ENCODE measurements at places on chromosomes 7 and 10.

DNA sequence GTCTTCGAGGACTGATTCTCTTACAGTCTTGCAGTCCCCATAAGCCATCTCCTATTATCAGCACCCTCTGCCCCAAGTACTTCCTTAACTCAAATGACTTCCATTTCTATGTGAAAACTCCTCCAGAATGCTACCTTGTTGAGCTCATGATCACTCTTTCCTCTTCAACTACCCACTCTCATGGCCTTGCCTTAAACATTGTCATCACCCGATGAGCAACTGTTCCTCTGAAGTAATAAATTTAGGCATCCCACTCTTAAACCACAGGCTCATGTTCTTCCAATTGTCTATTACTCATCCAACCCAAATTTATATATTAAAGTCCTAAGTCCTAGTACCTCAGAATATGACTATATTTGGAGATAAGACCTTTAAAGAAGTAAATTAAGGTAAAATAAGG, 152.9 kb downstream of the C1GALT1 start:
- DNase-seq = no peak

DNA sequence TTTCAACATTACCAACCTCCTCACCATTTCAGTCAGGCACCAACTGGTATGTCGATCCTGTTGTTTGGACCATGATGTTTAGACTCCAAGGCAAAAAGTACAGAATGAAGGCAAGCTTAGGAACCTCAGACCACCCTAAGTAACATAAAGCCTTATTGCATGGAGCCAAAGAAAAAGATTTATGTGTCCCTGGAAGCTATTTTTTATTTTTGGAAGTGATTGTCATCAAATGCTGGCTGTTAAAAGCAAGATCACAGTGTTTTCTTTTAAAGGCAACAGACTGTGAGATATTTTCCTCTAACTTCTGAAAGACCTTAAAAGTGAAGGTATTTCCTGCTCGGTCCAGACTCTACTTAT, 8.2 kb downstream of the ASB15 start:
- DNase-seq = no peak

GRCh38 chr10:124829447-124830115, 28.0 kb downstream of the ABRAXAS2 start:
- DNase-seq = no peak

DNA sequence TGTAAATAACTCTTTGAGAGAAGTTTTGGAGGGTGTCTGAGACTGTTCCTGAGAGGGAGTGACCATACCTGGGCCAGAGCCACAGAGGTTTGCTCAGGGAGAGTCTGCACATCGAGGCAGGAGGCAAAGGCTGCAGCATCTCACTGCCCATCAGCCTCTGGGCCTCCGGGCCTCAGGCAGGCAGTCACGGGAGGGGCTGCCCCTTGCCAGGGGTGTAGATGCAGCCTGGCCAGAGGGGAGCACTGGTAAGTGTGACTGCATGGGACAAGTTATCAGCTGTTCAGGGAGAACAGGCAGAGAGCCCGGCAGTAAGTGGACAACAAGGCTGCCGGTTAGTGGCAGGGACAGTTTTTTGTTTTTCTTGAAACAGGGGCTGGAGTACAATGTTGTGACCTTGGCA, 55.9 kb downstream of the ZNF467 start:
- DNase-seq = no peak

- DNase-seq = no peak
These were observed 382.5 kb upstream of the SORCS1 start for GRCh38 chr10:107546986-107547385.

GRCh38 chr10:132450466-132450824, 53.4 kb downstream of the PWWP2B start:
- no peak for DNase-seq

DNA sequence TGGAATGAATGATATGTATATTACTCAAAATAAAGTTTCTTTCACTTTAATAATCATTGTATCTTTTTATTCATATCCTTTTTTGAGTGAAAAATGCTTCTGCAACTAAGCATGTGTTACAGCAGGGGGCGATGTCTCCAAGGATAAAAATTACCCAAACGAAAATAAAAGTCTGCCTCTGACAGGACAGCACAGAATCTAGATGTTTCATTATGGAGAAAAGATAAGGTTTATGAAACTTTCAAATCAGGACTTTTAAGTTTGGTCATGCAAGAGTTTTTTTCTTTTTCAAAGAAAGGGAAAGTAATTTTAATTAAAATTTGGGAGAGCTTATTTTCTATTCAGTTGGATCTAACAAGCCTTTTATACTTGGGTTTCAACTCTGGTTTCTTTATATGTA, 48.4 kb downstream of the TES start:
- peak; percentile 50 for DNase-seq

- DNase-seq = peak; percentile 20
These were observed 19.0 kb upstream of the C10orf71 start for GRCh38 chr10:49280001-49280408.

DNA sequence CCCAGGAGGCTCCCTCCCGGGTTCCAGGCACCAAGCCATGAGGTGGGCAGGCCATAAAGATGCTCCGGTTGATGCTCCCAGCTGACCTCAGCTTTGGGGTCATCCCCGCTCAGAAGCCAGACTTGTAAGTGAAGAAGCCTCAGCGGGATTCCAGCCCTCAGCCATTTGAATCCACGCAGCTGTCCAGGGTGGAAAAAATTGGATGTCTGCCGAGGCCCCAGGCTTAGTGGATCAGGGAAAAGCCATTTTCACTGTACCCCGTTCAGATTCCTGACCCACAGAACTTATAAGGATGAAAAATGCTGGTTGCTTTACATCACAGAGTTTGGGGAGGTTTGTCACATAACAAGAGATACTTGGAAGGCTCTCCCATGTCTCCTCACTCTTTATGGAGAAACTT, 49.2 kb upstream of the CPN1 start:
- no peak for DNase-seq

- DNase-seq = peak; percentile 78
These were observed 5.4 kb upstream of the YWHAG start for GRCh38 chr7:76364198-76364584.

- no peak for DNase-seq
These were observed 53.2 kb downstream of the BPGM start for GRCh38 chr7:134699899-134700298.

- no peak for DNase-seq
These were observed 16.5 kb downstream of the DIP2C start for GRCh38 chr10:672992-673391.

DNA sequence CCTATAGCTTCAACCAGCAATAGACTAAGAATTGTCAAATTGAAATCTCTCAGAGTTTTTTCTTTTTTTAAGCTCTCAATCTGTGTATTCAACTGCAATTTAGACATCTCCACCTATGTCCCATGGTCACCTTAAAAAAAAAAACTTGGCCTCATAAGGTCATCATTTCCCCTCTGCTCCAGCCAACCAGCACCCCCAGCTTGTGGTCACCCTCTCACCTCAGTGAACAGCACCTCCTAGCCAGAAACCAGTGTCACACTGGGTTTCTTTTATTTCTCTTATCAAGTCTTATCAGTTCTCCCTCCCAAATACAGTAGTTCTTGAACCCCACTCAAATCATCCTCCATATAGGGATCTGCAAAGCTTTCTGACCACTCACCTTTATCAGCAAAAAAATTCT, 4.0 kb downstream of the ITGB1 start:
- no peak for DNase-seq

GRCh38 chr10:1229574-1229973, 173.4 kb downstream of the WDR37 start:
- no peak for DNase-seq

- DNase-seq = peak; percentile 26
These were observed 11.7 kb upstream of the EDRF1 start for GRCh38 chr10:125707541-125708468.

GRCh38 chr7:1010226-1010625, 27.2 kb downstream of the CYP2W1 start:
- no peak for DNase-seq

DNA sequence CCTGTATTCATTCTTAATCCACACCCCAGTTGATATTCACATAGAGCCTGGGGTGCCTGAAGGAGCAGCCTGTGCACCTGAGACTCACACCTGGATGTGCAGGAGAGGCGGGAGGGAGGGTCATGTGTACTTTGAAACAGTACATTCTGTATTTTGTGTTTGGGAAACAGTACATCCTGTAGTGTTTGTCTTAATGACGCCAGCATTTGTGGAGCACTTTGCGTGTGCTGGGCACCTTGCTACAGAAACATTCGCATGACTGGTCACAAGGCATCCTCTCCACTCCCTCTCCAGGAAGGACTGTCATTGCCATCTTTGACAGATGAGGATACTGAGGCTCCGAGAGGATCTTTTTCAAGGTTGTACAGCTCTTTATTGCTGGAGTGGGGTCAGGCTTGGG, 132.1 kb downstream of the TACC2 start:
- no peak for DNase-seq

GRCh38 chr7:27185854-27186667, 1.0 kb upstream of the HOXA11 start:
- DNase-seq = no peak

GRCh38 chr7:90900628-90901356, 304.7 kb downstream of the CDK14 start:
- DNase-seq = no peak

- no peak for DNase-seq
These were observed 297.8 kb downstream of the RPS24 start for GRCh38 chr10:78331391-78331922.

DNA sequence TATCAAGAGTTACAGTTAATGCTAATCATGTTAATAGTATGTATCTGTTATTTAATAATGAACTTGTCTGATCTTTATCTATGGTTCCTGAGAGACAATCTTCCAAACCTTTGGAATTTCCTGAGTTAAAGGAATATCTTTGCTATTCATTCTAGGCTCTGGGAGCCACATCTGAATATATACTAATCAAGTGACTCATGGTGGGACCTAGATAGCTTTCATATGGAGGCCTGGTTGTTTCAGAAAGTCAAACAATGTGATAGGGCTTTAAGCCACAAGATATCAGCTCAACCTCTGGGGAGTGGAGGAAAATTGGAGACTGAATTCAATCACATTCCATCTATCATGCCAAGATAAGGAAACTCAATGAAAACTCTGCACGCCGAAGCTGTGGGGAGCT, 746.4 kb downstream of the TNS3 start:
- no peak for DNase-seq

DNA sequence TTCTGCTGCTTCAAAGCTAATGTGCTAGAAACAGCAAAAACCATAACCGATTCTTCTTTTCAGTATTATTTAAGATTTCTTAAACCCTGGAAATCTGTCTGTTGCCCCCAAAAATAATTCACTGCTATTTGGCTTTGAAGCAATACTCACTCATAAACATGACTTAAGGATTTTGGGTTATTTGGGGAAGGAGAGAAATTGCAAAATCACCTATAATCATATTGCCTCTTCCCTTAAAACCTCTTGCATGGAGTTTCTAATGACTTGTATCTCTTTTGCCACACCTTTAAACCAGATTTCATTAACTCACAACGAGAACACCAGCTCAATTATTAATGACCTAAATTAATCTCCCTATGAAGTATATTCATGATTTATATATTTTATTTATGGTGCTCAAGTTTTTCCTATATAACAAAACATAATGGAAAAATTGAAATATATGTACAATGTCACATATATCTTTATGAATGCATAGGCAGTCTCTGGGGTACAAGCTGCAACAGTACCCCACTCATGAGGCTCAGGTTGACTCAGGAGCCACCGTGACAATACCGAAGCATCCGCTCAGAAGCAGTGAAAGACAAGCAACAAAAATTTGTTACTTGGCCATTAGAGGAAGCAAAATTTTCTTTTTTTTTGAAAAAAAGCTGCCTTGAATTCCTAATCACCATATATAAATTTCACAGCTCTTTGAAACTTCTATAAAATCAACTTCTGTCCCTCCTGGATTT, 3.0 kb downstream of the NAMPT start:
- DNase-seq = no peak

DNA sequence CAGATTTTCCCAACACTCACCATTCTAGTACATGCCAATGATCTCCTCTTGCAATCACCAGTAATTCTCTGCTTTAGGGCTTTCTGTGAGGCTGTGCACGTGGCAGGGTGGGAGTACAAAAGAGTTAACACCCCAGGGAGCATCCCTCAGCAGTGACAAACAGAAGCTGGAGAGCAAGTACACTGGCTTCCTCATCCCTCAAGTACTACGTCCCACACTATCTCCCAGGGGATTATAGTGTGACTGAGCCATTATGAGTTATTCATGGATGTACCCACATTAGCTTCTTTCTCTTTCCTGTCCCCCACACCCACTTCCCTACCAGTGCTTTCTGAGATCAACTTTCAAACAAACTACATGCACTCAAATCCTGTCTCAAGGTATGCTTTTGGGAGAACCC, 1216.5 kb upstream of the AUTS2 start:
- DNase-seq = no peak

- DNase-seq = no peak
These were observed 591.1 kb downstream of the SDK1 start for GRCh38 chr7:3892157-3892556.

DNA sequence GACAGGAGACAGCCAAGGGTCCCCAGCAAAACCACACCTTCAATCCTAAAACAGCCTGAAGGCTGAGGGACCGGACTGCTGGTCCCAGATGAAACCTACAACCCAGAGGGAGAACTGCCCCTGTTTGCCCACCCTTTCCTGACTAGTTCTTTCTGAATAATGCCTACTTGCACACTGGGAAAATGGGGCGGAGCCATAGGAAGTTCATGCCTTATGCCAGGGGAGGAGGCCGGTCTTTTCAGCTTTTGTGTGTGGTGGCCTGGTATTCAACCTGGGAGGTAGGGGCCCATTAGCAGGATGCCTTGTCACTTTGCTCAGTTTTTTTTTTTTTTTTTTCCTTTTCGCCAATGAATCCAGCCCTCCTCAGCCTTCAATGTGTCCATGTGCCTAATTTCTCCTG, 20.7 kb downstream of the TOMM7 start:
- no peak for DNase-seq

GRCh38 chr7:46999866-47000265, 582.0 kb downstream of the TNS3 start:
- DNase-seq = no peak

DNA sequence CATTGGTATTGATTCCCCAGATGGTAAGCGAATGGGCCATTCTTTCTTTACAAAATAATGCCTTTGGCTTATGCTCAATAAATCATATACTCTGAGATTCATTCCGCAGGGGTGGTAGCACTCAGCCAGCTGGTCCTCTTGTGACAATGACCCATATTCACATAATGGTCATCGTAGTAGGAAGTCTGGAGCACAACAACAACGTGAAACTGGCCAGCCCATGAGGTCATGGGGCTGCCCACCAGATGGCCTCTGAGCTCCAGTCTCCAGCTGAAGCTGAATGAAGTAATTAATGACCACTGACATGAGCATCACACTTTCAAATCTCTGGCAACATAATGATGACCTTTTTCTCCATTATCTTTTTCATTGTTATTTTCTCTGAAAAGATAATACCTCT, 42.3 kb upstream of the SORCS1 start:
- DNase-seq = no peak

- DNase-seq = no peak
These were observed 52.1 kb upstream of the JCAD start for GRCh38 chr10:30111340-30112022.

GRCh38 chr7:150326657-150327268, 3.4 kb upstream of the ACTR3C start:
- DNase-seq = no peak

DNA sequence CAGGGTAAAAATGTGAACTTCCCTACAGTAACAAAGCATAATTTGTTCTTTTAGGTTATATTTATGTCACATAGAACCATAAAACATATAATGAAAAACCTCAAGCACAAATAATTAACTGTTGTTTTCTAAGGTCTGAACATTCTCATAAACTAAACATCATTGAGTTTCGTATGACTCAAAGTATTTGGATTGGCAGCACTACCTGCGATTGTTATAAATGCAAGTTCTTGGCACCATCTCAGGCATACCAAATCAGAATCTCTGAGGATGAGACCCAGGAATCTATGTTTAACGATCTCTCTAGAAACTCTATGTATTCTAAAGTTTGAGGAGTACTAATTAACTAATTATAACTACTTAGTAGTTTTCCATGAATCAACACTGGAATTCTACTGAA, 22.5 kb downstream of the ORC5 start:
- peak; percentile 23 for DNase-seq

Data from mammary epithelial cell (primary cell).